Astrocyte (in vitro differentiated cells and primary cell): ENCODE measurements at places on chromosomes 4 and X. TPM values are rescaled to one million over a fixed set of nuclear protein-coding genes. Genes with fewer than 3 reads are reported as not detected.

The CT45A1 gene
- not detected in 2 replicates for total RNA-seq

The DDX53 gene
- total RNA-seq, result not detected in 2 replicates

The CLDN34 gene
- 0.36 TPM in 1 of 2 replicates, not detected in the other for total RNA-seq

The CT45A3 gene
- not detected in 2 replicates for total RNA-seq

The ANKRD17 gene
- total RNA-seq, result 86.7 and 91.9 TPM in 2 replicates

DNA sequence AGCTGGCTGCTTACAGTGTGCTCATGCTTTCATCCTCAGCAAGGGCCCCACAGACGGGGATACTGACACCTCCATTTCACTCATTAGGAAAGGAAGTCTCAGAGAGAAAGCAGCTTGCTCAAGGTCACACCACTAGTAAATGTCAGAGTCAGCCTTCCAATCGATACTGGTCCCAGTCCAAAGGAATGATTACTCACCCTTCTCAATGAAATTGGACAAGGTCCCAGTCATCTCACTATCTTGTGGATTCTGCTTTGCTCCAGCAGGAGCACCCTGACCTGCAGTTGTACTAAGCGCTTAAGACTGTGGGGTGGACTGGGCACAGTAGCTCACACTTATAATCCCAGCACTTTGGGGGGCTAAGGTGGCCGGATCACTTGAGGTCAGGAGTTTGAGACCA, 132.2 kb upstream of the SLC34A2 start:
- H3K4me3 ChIP-seq, result no peak overlapping the region
- no peaks in the 10 kb centered on the region for H3K36me3 ChIP-seq
- no peaks in the 10 kb centered on the region for H3K4me1 ChIP-seq
- H3K27me3 ChIP-seq, result peaks cover 5% of the 10 kb centered on the region

DNA sequence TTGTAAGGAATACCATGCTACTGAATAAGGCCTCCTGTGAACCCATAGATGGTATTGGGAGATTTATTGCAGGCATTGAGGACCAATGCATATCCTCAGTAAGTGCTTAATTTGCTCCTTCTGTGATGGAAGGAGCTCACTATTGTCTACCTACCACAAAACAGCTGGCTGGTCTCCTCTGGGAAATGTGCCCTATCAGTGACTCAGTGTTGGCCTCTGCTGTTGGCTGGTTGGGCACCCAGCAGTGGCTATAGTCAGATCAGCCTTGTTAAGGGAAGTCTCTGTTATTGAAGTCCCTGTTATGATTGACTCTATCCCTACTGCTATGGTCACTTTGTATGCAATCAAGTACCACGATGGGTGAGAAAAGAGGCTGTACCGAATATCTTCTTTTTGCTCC, 27.5 kb upstream of the OTUD4 start:
- no peak overlapping the region for H3K4me3 ChIP-seq
- no peaks in the 10 kb centered on the region for H3K27me3 ChIP-seq
- H3K36me3 ChIP-seq, result no peaks in the 10 kb centered on the region

GRCh38 chrX:19912-20571, 261.1 kb upstream of the PLCXD1 start:
- H3K27me3 ChIP-seq, result no peaks in the 10 kb centered on the region
- DNase-seq, result no peak
- H3K36me3 ChIP-seq, result no peaks in the 10 kb centered on the region
- H3K4me3 ChIP-seq, result no peak overlapping the region

DNA sequence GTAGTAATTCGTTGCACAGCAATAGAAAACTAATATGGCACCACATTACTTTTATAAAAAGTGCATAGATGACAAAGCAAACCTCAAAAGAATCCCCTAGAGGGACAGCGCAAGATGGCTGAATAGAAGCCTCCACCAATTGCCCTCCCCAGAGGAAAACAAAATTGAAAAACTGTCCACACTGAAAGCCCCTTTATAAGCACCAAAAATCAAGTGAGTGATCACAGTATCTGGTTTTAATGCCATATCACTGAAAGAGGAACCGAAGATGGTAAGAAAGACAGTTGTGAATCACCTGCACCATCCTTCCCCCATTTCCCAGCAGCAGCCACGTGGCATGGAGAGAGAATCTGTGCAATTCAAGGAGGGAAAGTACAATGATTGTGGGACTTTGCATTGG, 522.2 kb downstream of the GLUD2 start:
- DNase-seq, result no peak
- no peak overlapping the region for H3K4me3 ChIP-seq
- H3K36me3 ChIP-seq, result no peaks in the 10 kb centered on the region
- H3K27ac ChIP-seq, result no peak overlapping the region

DNA sequence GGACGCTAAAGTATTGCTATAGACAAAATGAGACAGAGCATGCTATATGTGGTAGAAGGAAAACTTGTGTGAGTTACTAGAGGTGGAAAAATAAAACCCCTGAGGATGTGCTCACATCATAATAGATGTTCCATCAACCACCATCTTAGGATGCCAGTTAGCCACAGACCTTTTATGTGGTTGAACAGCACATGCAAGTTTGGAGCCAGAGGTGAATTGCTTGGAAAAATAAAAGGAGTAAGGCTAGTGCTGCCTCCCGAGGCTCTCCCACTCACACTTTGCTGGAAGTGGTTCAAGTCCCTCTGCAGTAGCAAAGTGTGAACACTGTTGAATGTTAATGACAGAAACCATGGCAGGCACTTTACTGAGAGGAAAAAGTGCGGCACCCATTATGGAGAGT, 39.4 kb upstream of the PPARGC1A start:
- H3K36me3 ChIP-seq, result no peaks in the 10 kb centered on the region
- no peak overlapping the region for H3K4me3 ChIP-seq
- H3K27ac ChIP-seq, result no peak overlapping the region
- H3K27me3 ChIP-seq, result no peaks in the 10 kb centered on the region

DNA sequence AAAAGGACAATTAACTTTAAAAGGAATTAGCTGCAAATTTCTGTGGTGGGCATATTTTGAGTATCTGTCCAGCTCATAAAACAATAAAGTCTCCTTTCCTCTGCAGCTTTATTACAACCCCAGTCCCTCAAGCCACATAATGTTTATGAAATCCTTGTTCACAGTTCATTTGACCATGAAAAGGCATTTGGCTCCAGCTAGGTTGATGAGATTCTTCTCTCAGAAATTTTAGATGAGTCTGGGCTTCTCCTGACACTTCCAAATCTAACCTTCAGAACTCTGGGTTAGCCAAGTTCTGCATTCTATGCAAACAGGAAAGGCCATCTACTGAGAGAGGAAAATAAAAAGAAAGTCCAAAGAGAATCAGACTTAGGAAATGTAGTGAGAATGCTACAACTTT, 156.8 kb downstream of the GRXCR1 start:
- H3K4me3 ChIP-seq, result no peak overlapping the region
- DNase-seq, result no peak
- H3K27me3 ChIP-seq, result no peaks in the 10 kb centered on the region
- H3K36me3 ChIP-seq, result no peaks in the 10 kb centered on the region
- H3K4me1 ChIP-seq, result no peaks in the 10 kb centered on the region
- no peak overlapping the region for H3K27ac ChIP-seq

- DNase-seq, result no peak
- H3K27me3 ChIP-seq, result no peaks in the 10 kb centered on the region
- H3K4me3 ChIP-seq, result no peak overlapping the region
- H3K4me1 ChIP-seq, result no peaks in the 10 kb centered on the region
- no peaks in the 10 kb centered on the region for H3K36me3 ChIP-seq
Observed at GRCh38 chr4:14149176-14150053, 521.9 kb upstream of the BOD1L1 start.

DNA sequence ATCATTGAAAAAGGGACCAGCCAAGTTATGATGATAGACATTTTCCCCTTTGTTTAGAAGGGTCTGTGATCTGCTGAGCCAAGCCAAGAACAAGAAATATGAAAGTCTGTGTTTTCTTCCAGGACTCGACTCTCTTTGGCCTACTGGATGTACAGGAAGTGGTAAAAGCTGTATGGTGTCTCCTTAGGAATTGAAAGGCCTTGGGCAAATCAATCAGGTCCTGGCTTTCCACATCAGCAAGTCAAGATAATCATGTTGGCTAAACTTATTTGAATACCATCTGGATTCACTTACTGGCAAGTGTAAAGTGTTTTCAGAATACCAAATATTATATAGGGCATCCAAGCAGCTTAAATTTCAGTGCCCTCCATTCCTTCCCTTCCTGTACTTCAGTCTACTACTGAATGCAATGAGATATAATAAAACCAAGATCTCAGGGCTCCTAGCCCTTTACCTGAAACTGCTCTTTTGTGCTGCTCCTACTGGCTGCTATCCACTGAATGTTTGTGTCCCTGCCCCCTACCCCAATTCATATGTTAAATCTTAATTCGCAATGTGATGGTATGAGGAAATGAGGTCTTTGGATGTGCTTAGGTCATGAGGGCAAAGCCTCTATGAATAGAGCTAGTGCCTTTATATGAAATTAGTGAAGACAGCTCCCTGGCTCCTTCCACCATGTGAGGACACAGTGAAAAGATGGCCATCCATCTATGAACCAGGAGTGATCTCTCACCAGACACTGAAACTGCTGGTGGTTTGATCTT, 578.0 kb downstream of the SPRY1 start:
- peak; percentile 23 for DNase-seq
- H3K36me3 ChIP-seq, result no peaks in the 10 kb centered on the region
- no peak overlapping the region for H3K4me3 ChIP-seq
- H3K4me1 ChIP-seq, result no peaks in the 10 kb centered on the region
- H3K27me3 ChIP-seq, result no peaks in the 10 kb centered on the region

DNA sequence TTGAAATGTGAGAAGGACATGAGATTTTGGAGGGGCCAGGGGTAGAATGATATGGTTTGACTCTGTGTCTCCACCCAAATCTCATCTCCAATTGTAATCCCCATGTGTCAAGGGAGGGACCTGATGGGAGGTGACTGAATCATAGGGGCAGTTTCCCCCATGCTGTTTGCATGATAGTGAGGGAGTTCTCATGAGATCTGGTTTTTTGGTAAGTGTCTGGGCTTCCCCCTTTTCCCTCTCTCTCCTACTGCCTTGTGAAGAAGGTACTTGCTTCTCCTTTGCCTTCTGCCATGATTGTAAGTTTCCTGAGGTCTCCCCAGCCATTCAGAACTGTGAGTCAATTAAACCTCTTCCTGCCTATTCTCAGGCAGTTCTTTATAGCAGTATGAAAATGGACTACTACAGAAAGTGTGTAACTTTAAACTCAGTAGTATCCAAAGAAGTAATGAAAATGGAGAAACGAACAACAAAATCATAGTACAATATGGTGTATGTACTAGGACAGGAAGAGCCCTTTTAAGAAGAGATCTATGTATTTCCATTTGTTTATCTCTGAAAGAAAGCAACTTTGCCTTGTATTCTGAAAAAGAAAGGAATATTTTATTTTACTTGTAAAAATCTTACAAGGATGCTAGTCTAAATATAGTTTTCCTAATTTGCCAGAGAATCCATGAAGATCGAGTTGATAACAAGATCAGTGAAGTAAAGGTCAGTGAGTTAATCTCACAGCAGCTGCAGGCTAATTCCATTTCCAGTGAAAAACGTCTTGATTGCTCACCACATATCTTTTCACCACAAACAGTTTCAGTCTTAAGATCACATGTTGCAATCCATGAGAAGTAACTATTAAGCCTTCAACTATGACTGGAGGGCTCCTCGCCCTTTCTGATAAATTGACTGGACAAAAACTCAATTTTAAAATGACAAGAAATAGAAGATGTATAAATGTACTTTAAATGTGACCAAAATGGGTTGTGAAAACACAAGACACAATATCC, 20.5 kb downstream of the PKD2 start:
- H3K4me3 ChIP-seq, result no peak overlapping the region
- H3K4me1 ChIP-seq, result peaks cover 18% of the 10 kb centered on the region
- peaks cover 22% of the 10 kb centered on the region for H3K36me3 ChIP-seq
- H3K27ac ChIP-seq, result peak overlapping the region; percentile 42
- no peaks in the 10 kb centered on the region for H3K27me3 ChIP-seq
- peak; percentile 95 for DNase-seq

GRCh38 chr4:112023402-112023950, 121.8 kb upstream of the FAM241A start:
- H3K27ac ChIP-seq, result no peak overlapping the region
- no peaks in the 10 kb centered on the region for H3K4me1 ChIP-seq
- no peaks in the 10 kb centered on the region for H3K36me3 ChIP-seq
- H3K4me3 ChIP-seq, result no peak overlapping the region
- peaks cover 2% of the 10 kb centered on the region for H3K27me3 ChIP-seq
- DNase-seq, result no peak

DNA sequence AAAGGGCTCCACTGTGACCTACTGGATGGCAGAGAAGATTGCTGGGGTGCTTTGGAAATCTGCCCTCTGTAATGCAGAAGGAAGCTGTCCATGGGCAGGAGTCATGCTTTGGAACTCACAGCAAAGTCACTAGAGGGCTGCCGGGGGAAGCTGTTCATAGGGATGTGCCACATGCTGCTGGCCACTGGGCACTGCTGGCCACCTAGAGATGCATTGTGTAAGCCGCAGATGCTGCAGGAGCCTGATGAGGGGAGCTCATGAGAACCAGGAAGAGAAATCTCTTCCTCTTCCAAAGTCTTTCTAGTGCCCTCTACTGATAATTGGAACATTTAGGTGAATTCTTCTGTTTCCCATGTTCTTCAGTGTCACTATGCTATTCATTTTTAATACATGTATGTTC, 31.2 kb upstream of the UXT start:
- H3K36me3 ChIP-seq, result no peaks in the 10 kb centered on the region
- DNase-seq, result no peak
- no peaks in the 10 kb centered on the region for H3K4me1 ChIP-seq

- no peak for DNase-seq
- no peaks in the 10 kb centered on the region for H3K36me3 ChIP-seq
- no peak overlapping the region for H3K4me3 ChIP-seq
Observed at GRCh38 chr4:154528869-154529268, 21.3 kb downstream of the PLRG1 start.
